ENCODE measurements at places on chromosomes 6 and 20. TPM values are rescaled to one million over a fixed set of nuclear protein-coding genes. Genes with fewer than 3 reads are reported as not detected.

DNA sequence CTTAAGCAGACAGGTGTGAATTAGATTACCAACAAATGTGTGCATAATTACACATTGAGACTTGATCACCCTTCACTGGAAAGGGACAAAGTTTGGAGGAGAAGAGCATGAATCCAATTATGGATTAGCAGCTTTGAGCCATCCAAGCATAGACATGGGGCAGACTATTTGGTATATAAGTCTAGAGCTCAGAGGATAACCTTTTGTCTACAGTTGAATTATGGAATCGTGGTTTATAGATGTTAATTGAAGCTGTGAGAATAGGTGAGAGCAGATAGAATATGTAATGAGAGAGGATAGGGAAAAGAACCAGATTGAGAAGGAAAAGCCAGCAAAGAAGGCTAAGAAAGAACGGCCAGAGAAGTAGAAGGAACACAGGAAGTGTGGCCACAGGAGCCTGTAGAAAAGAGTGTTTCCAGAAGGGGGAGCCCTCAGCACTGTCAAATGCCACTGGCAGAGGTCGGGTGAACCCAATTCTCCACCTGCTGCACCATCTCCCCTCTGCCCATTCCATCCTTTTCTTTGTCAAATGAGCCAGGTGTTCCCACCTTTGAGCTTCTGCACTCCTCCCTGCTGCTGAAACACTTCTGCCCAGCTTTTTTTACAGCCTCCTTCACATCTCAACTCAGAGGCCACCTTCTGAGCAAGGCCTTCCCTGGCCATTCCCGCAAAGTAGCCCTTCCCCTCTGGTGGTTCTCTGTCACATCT is 7.3 kb downstream of the DNTTIP1 start:
- no peaks in the 10 kb centered on the region for H3K4me1 ChIP-seq
- no peak for DNase-seq
- no peaks in the 10 kb centered on the region for H3K27me3 ChIP-seq
- H3K27ac ChIP-seq = no peak overlapping the region
- H3K36me3 ChIP-seq = peaks cover 56% of the 10 kb centered on the region

DNA sequence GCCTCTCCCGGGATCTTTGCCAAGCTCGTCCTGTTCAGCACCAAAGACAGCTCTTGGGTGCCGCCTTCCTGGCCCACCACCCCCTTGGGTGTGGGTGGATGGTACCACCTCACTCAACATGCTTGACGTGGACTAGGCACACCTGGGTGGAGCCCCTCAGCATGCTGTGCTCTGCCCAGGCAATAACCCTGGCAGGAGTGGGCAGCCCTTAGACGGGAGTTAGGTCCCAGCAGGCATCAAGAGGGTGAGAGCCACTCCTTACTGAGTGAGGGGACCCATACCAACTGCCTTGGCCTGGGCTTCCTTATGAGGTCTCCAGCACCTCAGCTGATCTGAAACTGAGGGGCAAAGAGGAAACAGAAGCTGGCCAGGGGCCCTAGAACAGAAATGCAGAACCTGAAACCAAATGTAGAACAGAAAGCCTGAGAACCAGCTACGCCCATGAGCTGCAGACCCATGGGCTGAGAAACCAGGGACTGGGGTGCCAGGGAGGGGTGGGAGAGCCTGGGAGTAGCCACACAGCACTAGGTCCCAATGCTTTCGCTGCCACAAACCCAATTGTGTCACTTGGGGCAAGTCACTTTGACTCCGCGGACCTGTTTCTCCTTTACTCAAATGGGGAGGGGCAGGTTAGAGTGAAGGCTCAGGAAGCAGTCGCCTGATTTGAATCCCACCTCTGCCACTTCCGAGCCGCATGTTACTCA is 2.0 kb downstream of the FGD2 start:
- H3K36me3 ChIP-seq = no peaks in the 10 kb centered on the region
- no peak overlapping the region for H3K27ac ChIP-seq
- no peak overlapping the region for H3K4me3 ChIP-seq
- no peaks in the 10 kb centered on the region for H3K4me1 ChIP-seq
- no peak for DNase-seq
- peaks cover 3% of the 10 kb centered on the region for H3K27me3 ChIP-seq

GRCh38 chr6:138986578-138986977 is 1.5 kb downstream of the REPS1 start:
- peak; percentile 45 for DNase-seq
- H3K27me3 ChIP-seq = no peaks in the 10 kb centered on the region
- H3K36me3 ChIP-seq = no peaks in the 10 kb centered on the region
- no peak overlapping the region for H3K27ac ChIP-seq
- H3K4me1 ChIP-seq = peaks cover 19% of the 10 kb centered on the region

- no peak for DNase-seq
- H3K36me3 ChIP-seq = no peaks in the 10 kb centered on the region
- H3K4me3 ChIP-seq = no peak overlapping the region
- no peak overlapping the region for H3K27ac ChIP-seq
- H3K27me3 ChIP-seq = no peaks in the 10 kb centered on the region
Observed at GRCh38 chr20:40610730-40611129, 78.3 kb downstream of the MAFB start.

DNA sequence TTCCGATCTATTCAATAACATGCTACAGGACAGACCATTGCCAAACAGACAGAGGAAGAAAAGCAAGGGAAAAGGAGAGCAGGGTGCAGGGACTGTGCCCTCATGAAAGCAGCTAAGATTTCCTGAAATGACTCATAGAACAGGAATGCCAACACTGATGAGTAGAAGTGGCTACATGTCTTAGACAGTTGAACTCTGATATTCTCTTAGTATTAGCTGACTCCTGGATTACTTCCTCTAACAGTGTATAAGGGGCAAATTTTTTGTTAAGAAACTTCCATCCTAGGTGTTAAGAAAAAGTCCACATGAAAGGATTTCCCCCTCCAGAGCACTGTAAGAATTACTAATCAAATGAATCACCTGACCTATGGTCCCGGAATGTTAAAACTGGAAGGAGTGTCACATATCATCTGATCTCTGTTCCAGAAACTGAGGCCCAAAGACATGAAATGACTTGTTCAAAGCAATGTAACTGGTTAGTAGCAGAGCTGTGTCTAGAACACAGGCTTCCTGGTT is 224.9 kb downstream of the IBTK start:
- H3K27ac ChIP-seq = peak overlapping the region; percentile 30
- H3K27me3 ChIP-seq = no peaks in the 10 kb centered on the region
- no peak overlapping the region for H3K4me3 ChIP-seq

- no peaks in the 10 kb centered on the region for H3K4me1 ChIP-seq
- no peak overlapping the region for H3K4me3 ChIP-seq
- H3K36me3 ChIP-seq = peaks cover 14% of the 10 kb centered on the region
- no peak overlapping the region for H3K27ac ChIP-seq
Observed at GRCh38 chr6:150987371-150987828, 121.9 kb downstream of the MTHFD1L start.

DNA sequence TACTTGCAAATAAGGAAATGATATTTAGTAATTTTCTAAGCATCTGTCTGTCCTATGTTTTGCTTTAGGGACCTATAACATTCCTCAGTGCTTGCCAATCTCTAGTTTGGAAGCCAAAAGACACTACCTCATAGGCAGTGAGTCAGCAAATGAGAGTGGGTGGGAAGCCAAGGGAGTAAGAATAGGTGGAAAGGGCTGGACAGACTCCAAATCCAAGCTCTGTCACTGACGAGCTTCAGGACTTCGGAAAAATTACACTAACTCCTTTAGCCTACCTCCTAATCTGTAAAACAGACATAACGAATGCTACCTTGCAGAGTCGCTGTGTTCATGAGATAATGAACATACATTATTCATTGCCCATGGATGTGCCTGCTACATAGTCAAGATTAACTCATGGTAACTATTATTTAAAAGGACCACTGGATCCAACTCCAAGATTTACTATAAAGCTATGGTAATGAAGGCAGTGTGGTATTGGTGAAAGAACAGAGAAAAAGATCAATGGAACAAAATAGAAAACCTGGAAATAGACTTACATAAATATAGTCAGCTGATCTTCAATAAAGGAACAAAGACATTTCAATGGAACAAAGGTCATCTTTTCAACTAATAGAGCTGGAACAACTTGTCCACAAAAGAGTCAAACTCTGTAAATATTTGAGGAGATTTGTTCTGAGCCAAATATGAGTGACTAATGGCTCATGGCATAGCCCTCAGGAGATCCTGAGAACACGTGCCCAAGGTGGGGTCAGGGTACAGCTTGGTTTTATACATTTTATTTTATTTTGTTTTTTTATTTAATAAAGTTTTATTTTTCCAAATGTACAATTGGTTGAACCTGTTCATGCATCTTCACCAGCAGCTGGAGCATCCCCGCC is 64.1 kb downstream of the FAM50B start:
- DNase-seq = peak; percentile 99
- H3K4me3 ChIP-seq = peak overlapping the region; percentile 6
- H3K4me1 ChIP-seq = peaks cover 51% of the 10 kb centered on the region
- no peaks in the 10 kb centered on the region for H3K36me3 ChIP-seq

DNA sequence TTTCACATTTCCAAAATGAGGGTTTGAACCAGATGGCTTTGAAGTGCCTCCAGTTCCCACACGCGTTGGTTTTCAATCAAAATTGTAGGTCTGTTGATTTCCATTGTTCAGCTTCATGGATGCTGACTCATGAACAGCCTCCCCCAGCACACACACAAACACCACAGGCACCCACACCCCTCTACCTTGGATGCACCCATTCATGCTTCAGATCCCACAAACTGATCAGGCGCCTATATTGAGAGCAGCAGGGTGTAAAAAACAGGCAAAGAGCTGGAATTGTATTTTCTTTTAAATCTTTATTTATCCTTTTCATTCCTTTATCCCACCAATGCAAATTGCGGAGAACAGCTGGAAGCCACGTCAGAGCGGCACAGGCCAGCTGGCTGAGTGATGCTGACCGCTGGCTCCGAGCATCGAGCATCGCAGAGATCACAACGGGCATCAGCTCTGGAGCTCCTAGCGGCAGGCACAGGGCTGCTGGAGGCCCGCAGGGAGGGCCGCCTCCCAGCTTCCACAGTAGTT is 29.3 kb upstream of the TBC1D7 start:
- no peak overlapping the region for H3K4me3 ChIP-seq
- DNase-seq = peak; percentile 78
- no peaks in the 10 kb centered on the region for H3K27me3 ChIP-seq
- peak overlapping the region; percentile 64 for H3K27ac ChIP-seq
- peaks cover 48% of the 10 kb centered on the region for H3K4me1 ChIP-seq

- H3K27ac ChIP-seq = no peak overlapping the region
- no peaks in the 10 kb centered on the region for H3K4me1 ChIP-seq
- no peak for DNase-seq
- H3K36me3 ChIP-seq = no peaks in the 10 kb centered on the region
Observed at GRCh38 chr6:47230579-47230978, 79.1 kb downstream of the TNFRSF21 start.

- H3K27me3 ChIP-seq = no peaks in the 10 kb centered on the region
- H3K4me1 ChIP-seq = no peaks in the 10 kb centered on the region
- no peaks in the 10 kb centered on the region for H3K36me3 ChIP-seq
- no peak for DNase-seq
- no peak overlapping the region for H3K27ac ChIP-seq
Observed at GRCh38 chr6:163651426-163651825, 236.9 kb downstream of the QKI start.

DNA sequence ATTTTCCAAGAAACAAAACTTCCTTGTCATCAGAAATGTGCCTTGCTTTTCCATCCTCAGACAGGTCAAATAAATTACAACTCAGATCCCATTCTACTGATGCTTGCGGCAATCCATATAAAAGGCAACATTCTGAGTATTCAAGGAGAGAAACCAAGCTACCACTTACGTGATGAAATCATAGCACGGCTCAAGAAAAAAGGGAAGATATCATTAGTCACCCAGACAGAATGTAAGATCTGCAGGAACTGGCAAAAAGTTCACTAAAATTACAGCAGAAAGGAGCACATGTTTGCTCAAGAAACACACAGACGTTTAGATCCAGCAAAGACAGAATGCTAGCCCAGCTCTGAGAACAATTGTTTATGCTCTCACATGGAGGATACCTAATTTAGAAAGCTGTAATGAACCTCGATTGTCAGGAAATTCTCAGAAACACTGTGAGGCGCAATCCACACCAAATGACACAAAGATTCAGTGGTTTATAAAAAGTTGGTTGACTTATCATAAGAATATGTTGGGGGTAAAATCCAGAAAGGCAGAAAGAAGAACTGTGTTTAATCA is 304.2 kb downstream of the ADGRG6 start:
- H3K36me3 ChIP-seq = no peaks in the 10 kb centered on the region
- H3K4me1 ChIP-seq = peaks cover 3% of the 10 kb centered on the region
- DNase-seq = peak; percentile 82
- H3K27ac ChIP-seq = peak overlapping the region; percentile 67
- H3K27me3 ChIP-seq = peaks cover 3% of the 10 kb centered on the region

Gene VGLL2
- 1.7 TPM for total RNA-seq

Gene DYNLT2
- total RNA-seq = 1.0 TPM

Gene OR2H1
- not detected for total RNA-seq

Gene WFDC5
- total RNA-seq = not detected

Gene GRM4
- total RNA-seq = 0.34 TPM

Gene SIRPB2
- not detected for total RNA-seq

Gene OR2B6
- total RNA-seq = not detected

Gene UNC93A
- not detected for total RNA-seq

Gene DNAH8
- not detected for total RNA-seq
